ENCODE measurements at places on chromosomes 6 and 20.

- peak; percentile 28 for DNase-seq
Observed at GRCh38 chr6:137824896-137825295, 42.2 kb upstream of the TNFAIP3 start.

DNA sequence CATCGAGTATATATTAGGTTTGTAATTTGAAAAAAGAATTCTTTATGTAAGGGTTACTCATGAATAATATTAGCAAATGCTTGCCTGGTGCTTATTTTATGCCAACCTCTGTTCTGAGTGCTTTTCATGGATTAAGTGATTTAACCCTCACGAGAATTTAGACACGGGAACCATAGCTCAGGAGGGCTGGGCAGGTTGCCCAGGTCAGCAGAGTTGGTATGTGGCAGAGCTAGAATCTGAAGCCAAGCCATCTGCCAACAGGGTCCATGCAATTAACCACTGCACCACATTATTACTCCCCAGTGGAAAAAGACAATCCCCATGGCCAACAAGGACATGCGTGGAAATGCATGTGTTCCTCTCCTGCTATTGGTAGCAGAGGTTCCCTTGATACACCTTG, 345.6 kb downstream of the CDC5L start:
- DNase-seq = no peak

DNA sequence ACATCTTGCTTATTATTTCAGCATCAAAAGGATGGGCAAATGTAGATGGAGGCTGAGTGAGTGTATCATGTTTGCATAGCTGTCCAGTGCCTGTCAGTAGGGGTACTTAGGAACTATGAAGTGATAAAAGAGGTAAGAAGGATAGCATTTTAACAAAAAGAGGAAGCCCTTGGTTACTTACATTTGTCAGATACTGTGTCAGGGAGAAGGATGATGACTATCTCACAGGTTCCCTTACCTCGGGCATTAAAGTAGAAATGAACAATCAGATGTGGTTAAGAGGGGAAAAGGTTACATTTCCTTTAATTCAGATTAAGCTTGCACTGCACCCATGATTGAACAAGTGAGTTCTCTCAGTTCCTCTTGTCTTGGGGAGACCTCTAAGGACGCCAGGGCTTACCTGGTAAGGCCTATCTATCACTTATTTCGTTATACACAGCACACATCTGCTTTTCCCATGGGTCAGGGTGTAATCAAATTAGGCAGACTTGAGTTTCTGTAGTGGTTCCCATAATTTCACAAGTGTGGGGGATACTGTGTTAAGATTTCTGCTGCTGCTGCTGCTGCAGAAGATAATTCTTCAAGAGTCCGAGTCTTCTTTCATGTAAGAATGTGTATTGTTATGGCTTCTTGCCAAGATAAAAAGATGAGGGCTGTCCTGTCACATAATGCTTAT, 4.5 kb downstream of the FOXO3 start:
- peak; percentile 56 for DNase-seq

- DNase-seq = no peak
Observed at GRCh38 chr6:33820243-33820642, 16.4 kb upstream of the MLN start.

Data from CD8-positive, alpha-beta T cell (primary cell).